ENCODE measurements at places on chromosomes 16 and 17.
A peak's percentile ranks its signal among the peaks of the same experiment; 100 is the strongest.

GRCh38 chr16:80231121-80231520 is 309.7 kb upstream of the DYNLRB2 start:
- no peaks in the 10 kb centered on the region for H3K4me1 ChIP-seq
- no peak for DNase-seq
- H3K36me3 ChIP-seq, result no peaks in the 10 kb centered on the region
- H3K4me3 ChIP-seq, result no peak overlapping the region
- no peaks in the 10 kb centered on the region for H3K27me3 ChIP-seq

GRCh38 chr17:78391843-78392242 is 13.4 kb downstream of the PGS1 start:
- H3K4me3 ChIP-seq, result no peak overlapping the region
- H3K27me3 ChIP-seq, result no peaks in the 10 kb centered on the region
- H3K27ac ChIP-seq, result peak overlapping the region; percentile 44
- no peak for DNase-seq
- peaks cover 83% of the 10 kb centered on the region for H3K4me1 ChIP-seq

- DNase-seq, result no peak
- H3K36me3 ChIP-seq, result no peaks in the 10 kb centered on the region
- no peaks in the 10 kb centered on the region for H3K4me1 ChIP-seq
- no peak overlapping the region for H3K27ac ChIP-seq
- H3K27me3 ChIP-seq, result no peaks in the 10 kb centered on the region
These were observed 145.2 kb downstream of the WSCD1 start for GRCh38 chr17:6215071-6216035.

- no peak overlapping the region for H3K4me3 ChIP-seq
- H3K4me1 ChIP-seq, result peaks cover 8% of the 10 kb centered on the region
- H3K27ac ChIP-seq, result no peak overlapping the region
- no peak for DNase-seq
These were observed 64.3 kb downstream of the MYH11 start for GRCh38 chr16:15792563-15792971.

DNA sequence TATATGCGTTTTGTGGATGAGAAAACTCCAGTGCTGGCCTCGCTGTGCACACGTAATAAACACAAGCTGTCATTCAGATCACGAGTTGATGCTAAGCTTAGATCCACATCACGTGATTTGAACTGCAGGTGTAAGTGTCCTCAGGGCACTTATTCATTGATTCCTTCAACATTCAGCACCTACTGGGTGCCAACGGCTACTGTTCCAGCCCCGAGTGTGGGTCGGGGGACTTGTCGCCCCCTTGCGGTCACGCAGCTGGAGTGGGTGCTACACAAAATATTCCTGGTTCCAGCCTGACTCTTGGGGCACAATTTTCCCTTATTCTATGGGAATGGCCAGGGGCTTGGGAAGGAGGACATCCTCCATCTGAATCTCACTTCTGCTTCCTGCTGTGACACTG is 29.9 kb upstream of the GINS2 start:
- no peaks in the 10 kb centered on the region for H3K36me3 ChIP-seq
- H3K4me1 ChIP-seq, result peaks cover 11% of the 10 kb centered on the region
- no peaks in the 10 kb centered on the region for H3K27me3 ChIP-seq
- no peak overlapping the region for H3K4me3 ChIP-seq
- no peak overlapping the region for H3K27ac ChIP-seq

Data from upper lobe of left lung (tissue), 6 donors.